ENCODE measurements at places on chromosomes 12 and 14. TPM values are rescaled to one million over a fixed set of nuclear protein-coding genes. Genes with fewer than 3 reads are reported as not detected.

The FITM1 gene
- 1.5 TPM for total RNA-seq

The RNF212B gene
- not detected for total RNA-seq

The CACNA2D4 gene
- total RNA-seq = 11.3 TPM

The GPR84 gene
- total RNA-seq = 0.27 TPM

GRCh38 chr12:1443421-1444141 lies 150.8 kb downstream of the FBXL14 start:
- H3K36me3 ChIP-seq = peaks cover 13% of the 10 kb centered on the region
- no peaks in the 10 kb centered on the region for H3K27me3 ChIP-seq
- no peaks in the 10 kb centered on the region for H3K4me1 ChIP-seq

All from CD4-positive, alpha-beta T cell (primary cell).